ENCODE measurements at places on chromosomes 6 and 20.

- DNase-seq, result no peak
Observed at GRCh38 chr6:166361077-166361429, 18.7 kb upstream of the SFT2D1 start.

- no peak for DNase-seq
Observed at GRCh38 chr20:11807054-11808048, 110.3 kb upstream of the BTBD3 start.

DNA sequence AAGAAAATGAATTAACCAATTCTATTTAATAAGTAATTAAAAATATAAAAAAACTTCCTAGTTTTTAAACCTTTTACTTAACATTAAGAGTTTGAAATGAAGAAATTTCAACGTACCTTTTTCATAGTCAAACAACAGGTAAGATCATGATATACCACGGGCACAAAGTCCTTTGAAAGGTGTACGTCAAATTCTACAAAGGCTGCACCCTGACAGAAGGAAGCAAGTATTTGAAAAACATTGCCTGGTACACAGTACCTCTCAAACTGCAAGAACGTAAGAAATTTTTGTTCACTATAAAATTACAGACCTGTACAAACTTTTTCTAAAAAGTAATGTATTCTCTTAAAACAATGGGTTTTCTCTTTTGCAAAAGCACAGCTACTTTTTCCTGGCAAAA, 180.2 kb upstream of the SHLD1 start:
- DNase-seq, result no peak

DNA sequence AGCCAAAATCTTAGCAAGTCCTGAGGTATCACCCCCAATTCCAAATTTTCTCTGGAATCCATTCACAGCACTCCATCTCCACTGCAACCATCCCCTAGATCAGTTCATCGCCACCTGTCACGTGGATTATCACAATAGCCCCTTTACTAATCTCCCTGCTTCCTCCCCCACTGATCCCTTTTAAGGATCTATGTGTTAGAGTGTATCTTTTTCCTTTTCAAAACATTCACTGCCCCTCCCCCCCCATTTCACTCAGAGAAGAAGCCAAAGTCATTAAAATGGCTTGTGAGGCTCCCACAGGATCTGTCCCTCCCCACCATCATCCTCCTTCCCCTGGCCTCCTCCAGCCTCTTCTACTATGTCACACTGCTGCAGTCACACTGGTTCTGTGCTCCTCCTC, 18.4 kb upstream of the SPAG4 start:
- DNase-seq, result no peak

DNA sequence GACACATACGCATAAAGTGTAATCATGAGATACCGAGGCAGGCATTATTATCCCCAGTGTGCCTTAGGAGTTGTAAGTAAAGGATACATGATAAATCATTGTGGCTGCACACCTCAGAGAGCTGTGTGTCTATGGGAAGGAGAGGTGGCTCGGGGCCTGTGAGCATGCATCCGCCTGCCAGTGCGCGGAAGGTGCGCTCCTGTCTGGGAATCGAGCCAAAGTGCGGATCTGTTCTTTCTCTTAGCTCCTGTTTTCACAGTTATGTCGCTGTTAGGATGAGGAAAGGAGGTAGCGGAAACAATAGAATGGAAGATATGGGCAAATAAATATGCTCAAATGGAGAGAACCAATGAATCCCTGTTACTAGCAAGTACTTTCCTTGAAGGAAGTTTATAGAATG, 98.0 kb downstream of the ANKRD6 start:
- no peak for DNase-seq

DNA sequence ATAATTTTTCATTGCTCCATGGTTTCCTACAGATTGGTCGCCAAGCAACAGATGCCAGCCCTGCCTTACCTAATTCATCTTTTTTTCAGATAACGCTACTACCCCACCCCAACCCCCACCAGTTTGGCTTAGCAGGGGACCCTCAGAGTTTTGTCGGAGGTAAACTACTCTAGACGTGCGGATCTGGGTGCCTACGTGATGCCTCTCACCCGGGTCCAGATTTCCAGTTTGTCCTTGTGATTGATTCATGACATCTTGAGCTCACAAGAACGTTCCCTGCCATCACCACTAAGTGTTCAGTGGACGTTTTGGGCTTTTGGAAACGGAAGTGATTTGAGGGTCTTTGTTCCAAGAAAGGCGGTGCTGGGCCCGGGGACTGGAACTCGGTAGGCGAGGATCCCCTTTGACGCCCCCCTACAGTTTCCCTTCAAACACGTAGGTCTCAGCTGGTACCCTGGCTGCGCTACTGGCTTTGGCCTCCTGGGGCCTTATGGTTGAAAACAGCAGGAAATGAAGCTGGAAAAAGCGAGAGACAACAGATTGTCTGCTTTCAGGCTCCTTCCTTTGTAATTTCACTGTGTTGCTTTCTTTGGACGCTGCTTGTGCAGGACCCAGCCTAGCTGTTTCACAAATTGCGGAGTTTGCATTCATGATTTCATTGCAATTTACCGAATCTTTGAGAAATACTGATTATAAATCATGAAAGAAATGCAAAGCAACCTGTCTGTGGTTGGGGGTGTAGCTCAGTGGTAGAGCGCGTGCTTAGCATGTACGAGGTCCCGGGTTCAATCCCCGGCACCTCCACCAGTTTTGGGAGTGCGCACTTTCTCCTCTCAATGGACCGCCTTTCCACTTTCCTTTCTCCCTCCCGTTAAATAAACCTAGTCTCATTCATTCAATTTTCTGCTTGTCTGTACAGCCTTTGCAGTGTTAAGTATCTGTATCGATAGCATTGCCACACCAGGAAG, 81.0 kb downstream of the GPX5 start:
- peak; percentile 28 for DNase-seq

DNA sequence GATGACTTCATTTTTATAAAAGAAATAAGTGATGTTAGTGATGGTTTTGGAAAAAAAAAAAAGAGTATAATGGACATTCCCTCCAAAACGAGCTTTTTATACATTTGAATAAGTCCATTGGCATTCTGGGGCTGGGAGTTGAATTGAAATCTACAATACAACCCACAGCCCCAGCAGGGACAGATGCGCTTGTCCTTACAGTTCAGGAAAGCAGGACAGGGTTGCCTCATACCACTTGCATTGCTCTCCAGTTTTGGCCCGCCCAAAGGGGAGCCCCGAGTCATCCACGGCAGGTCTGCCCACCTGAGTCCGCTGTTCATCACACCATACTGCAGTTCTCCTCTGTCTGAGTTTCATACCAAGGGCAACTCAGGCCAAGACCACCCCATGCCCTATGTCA, 46.2 kb downstream of the VAPB start:
- DNase-seq, result no peak

DNA sequence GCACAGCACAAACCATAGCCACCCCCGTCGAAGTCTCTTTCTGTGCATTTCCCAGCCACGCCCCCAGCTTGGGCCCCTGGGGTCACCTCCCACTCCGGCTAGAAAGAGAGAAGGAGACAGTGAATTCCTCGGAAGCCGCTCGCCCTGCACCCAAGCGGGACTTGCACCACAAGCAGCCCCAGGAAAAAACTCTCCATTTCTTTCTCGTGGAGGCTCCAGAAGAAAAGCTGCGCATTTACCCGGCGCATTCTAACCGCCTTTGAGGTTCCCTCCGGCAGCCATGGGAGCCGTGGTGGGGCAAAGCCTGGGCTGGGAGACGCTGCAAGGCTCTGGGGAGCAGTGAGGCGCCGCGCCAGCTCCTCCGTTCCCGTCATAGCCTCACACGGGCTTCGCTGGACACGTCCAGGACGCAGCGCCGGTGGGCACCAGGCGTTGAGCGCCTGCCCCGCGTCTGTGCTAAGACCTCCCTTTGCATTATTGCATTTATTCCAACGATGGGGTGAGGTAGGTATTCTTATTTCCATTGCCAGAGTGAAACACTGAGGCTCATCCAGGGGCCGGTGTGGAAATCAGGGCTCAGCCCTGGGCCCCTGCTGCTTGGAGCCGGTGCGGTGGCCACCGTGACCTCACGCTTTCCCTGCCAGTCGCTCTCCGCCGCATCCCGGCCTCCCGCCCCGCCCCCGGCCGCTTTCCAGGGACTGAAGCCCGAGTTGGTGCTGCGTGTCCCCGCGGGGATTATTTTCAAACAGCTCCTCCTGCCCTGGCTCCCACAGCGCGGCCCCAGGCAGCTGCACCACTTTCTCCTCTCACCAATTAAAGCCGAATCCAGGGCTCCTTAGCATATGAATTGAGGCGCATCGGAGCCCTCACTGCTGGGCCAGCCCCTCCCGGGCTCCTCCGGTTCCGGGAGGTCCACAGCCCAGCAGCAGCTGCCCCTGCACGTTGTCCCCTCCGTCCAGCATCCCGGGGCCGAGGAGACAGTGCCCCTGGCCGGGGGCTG, 148.3 kb upstream of the AFDN start:
- DNase-seq, result peak; percentile 48

GRCh38 chr20:14337400-14338171, at the start of gene FLRT3:
TSS of gene FLRT3 (minus strand) at chr20:14337612. CDS start at chr20:14327506, 10,106 bp downstream.
- peak; percentile 92 for DNase-seq

- DNase-seq, result peak; percentile 34
Observed at GRCh38 chr6:32519118-32519909, 10.8 kb downstream of the HLA-DRB5 start.

DNA sequence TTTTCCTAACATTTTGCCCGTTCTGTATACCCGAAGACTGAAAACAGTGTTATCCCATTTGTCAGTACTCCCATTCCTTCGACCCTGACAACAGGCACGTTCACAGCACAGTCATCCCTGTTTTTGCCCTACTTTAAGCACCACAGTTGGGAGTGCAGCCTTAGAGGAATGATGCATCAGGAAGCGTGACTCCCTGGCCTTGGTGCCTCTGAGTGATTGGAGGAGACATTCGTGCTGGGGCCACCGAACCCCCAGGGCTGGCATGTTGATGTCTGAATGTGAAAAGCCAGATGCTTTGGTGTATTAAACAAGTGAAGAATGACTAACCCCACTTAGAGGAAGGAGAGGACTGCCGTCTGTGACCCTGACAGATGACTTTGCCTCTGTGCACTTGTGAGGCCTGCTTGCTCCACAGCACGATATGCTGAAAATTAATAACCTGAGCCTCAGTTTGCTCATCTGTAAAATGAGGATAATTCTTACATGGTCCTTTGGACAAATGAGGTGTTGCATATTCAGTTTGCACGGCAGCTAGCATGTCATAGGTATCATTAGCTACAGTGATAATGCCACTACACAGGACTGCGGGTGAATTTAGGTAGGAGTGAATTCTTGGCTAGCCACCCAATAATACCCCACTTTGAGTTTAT, 36.0 kb downstream of the STK35 start:
- no peak for DNase-seq

DNA sequence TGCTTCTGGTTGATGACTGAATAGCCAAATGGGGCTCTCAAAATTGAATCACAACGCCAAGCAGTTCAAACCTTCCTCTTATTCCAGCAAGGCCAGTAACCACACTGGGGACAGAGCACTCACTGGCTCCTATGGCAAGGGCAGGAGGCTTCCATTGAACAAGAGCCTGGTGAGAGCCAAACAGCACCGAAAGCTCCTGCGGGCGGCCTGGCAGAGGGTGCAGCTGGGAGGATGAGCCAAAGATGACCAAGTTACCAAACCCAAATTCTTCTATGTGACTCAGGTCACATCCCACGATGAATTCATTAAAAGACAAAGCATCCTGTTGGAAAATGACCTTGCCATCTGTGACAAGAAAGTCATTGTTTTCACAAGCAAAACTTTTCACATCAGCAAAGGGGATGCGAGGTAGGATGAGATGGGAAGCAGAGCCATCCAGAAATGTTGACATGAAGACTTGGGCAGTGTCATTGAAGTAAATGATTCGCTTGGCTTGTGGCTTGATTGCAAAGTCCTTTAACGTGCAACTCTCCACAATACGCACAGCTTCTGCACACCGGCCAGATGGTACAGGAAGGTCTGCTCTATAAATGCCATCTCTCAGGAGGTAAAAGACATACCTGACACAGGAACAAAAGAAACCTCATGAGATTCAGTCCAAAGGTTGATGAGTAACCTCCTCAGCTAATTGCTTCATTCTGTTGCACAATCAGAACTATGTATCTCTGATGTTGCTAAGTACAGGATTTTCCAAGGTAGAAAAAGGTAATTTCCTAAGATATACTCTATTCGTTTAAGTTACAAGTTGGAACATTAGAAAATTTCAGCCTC, 36.3 kb downstream of the ROS1 start:
- DNase-seq, result no peak

GRCh38 chr6:107082045-107082444, 33.3 kb downstream of the BEND3 start:
- no peak for DNase-seq

DNA sequence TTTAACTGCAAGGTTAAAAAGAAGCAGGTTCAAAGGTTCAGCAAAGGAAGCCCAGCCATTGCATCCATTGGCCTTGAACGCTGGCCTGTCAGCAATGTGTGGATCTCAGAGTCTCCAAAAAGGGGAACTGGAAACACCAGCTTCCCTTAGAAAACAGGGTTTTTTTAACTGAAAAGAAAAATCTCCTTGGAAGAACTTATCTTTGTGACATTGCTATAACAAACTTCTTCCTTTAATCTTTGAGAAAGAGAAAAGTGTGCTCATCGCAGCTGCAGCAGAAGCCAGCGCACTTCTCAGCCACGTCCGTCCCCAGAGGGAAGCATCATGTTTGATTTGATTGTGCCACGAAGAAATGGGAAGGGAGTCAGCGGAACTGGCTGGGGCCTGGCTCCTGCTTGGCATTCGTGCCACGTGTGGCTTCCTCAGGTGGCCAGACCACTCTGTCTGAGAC, 215.0 kb downstream of the SYNDIG1 start:
- DNase-seq, result no peak

DNA sequence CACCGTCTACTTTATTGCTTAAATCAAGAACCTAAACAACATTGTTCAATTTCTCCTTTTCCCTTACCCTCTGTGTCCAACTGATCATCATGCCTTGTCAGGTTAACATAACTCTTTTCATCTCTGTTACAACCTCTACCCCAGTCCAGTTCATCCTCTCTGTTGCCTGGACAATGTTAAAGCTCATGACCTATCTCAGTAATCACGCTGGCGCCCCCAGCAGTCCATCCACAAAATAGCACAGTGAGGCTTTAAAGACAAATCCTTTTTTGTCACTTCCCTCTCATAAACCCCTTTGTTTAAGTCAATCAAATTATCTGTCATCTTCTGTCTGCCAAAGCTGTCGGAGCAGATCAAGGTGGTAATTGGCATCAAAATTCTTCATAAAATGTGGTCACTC, 140.1 kb downstream of the QKI start:
- DNase-seq, result peak; percentile 49

DNA sequence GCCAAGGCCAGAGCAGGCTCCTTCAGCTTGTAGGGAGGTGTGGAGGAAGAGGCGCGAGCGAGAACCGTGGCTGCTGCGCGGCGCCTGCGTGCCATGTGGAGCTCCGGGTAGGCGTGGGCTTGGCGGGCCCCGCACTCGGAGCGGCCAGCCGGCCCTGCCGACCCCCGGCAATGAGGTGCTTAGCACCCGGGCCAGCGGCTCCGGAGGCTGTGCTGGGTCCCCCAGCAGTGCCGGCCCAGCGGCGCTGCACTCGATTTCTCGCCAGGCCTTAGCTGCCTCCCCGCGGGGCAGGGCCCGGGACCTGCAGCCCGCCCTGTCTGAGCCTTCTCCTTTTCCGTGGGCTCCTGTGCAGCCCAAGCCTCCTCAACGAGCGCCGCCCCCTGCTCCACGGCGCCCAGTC, 32.9 kb upstream of the SIRT5 start:
- no peak for DNase-seq

GRCh38 chr20:63497946-63498935, 642 bp downstream of the EEF1A2 start:
- DNase-seq, result peak; percentile 44
